ENCODE measurements at places on chromosomes 4 and X. TPM values are rescaled to one million over a fixed set of nuclear protein-coding genes. Genes with fewer than 3 reads are reported as not detected.

GRCh38 chr4:54487491-54487890 lies 170.3 kb upstream of the KIT start:
- no peak for DNase-seq

GRCh38 chr4:55725057-55725456 lies 89.0 kb upstream of the NMU start:
- DNase-seq: no peak

- no peak for DNase-seq
These were observed 188.4 kb upstream of the VEGFC start for GRCh38 chr4:176981074-176981473.

DNA sequence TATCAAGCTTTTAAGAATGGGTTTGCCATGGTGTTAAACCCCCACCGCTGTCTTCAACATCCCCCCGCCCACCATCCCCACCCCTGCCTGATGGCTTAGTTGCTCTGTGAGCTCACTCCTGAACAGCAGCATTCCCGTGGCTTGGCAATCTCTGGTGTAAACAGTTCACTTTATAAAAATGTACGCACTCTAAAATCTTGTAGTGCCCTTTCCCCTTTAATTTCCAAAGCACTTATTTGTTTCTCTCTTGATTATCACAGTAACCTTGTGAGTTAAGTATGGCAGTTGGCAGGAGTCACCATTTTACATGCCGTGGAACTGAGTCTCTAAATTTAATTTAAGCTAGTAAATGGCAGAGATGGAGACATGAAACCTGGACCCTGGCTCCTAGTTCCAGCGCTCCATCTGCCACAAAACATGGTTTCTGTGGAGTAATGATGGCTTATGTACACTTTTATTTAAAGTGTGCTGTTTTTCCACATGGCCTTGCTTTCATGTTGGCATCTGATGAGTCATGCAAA lies 123.1 kb downstream of the AFF1 start:
- DNase-seq: no peak

GRCh38 chrX:84729809-84730208 lies 227.6 kb upstream of the HDX start:
- DNase-seq: no peak

DNA sequence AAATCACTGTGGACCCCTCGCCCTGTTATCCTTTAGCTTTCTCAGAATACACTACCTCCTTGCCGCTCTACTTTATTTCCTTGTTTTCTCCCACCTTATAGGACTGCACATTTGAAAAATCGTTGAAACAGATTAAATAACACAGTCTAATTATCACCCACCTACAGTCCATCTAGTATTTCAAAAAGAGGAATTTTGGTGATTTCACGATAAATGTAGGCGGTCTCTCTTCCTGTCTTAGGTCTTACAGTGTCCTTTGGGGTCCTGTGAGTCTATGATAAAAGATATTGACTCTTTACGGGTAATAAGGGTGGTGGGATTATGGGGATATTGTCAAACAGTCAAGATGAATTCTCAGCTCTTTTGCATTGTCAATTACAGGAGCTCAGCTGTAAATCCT lies 2.4 kb upstream of the TBL1X start:
- DNase-seq: no peak

- DNase-seq: no peak
These were observed 52.1 kb upstream of the TEX13D start for GRCh38 chrX:124280294-124280902.

GRCh38 chrX:132738951-132739350 lies 219.5 kb downstream of the HS6ST2 start:
- no peak for DNase-seq

DNA sequence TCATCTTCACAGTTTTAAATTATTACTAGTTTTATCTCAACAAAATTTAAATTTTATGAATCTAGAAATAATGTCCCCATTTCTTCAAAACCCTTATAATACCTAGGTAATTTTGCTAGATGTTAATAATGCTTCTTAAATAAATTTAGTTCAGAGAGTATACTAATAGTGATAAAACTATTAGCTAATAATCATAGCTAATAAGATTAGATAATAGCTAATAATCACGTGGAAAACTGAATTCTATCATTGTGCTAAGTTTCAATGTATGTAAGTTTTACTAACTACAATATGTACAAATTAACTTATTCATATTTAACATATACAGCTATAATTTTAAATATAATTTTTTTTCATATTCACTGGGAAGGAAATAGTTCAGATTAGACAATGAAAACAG lies 10.2 kb downstream of the ANKRD17 start:
- no peak for DNase-seq

DNA sequence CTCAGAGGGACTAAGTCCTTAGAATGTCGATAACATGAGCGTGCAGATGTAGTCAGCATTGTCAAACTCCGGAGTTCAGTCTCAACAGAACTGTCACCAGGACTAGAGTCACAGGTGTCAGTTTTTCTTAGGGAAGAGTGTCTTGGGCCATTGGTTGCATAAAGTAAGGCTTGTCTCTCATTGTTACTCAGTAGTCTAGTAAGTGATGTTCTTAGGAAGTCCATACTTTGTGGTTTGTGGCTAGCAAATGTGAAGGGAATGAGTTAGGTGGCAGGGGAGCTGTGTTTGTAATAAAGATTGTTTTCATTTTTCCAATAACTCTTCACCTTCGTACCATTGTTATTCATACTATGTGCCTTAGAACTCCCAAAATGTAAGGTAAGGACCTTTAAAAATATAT lies 119.6 kb downstream of the AFF2 start:
- no peak for DNase-seq

DNA sequence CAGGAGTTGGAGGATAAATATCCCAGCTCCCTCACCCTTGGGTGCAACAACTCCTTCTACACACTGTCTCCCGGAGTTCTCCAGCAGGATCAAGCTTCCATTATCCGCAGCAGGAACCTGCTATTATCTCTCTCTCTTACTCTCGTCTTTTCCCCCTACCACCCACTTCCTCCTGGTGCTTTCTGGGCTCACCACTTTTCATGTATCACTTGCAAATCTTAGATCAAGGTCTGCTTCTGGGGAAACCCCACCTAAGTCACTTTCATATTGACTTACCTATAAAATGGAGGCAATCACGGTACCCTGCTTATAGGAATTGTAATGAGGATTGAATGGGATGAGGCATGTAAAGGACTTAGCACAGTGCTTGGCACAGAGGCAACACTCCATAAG lies 589.5 kb downstream of the BCOR start:
- DNase-seq: no peak

DNA sequence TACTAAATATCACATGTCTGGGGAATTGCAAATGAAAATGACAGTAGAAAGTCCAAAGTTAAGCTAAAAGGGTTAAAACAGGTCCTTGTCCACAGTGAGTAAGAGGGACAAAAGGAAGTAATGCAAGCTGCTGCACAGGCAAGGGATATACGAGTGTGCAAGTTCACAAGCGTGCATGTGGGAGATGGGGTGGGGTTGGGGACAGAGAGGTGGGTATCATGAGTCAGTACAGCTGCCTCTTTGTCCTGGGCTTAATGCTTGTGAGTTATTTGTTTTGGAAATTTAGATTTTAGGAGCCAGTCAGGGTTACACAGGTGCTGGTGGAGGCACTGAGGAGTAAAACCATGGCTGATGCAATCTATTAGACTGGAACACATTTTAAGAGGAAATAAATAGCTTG lies 3.3 kb upstream of the GPRASP2 start:
- no peak for DNase-seq

DNA sequence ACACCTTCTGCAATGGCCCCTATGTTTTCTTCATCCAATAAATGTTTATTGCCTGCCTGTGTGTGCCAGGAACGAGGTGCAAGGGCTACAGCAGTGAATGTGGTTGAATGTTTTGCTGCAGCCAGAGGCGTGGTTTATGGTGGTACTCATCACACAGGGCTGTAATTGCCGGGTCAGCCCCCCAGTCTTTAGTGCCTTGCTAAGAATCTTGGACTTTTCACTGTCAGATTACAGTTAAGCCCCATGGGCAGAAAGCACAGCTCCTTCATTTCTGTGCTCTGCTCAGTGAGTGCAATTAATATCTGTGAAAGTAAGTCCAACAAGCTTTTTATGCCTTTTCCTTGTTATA lies 67.8 kb downstream of the TAPT1 start:
- DNase-seq: no peak

DNA sequence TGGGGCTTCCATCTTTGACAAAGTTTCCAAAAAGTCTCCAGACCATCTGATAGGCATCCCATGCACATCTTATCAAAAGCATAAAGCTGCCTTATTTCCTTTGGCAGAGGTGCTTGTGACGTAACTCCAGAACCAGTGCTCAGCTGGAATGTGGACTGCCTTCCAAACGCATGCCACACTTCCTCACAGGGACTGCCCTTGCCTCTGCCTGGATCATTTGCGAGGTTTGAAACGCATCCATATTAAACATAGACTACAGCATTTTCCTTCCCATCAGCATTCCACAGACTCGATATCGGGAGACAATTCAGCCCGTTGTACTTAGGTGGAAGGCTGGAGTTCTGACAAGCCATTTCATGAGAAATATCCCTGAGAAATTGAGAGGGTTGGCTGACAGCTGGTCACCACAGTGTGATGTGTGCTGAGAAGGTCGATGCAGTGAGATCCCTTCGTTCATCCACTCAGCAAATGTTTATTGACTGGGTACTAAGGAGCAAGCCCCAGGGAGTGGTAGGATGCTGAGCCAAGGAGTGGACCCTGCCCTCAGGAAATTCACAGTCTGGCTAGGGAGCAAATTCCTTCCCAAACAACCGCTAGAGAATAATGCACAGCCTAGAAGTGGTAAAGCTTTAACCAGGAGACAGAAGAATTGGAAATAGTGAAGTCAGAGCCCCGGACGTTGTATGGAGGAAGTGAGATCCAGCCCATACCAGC lies 376.0 kb downstream of the BCOR start:
- DNase-seq: no peak

DNA sequence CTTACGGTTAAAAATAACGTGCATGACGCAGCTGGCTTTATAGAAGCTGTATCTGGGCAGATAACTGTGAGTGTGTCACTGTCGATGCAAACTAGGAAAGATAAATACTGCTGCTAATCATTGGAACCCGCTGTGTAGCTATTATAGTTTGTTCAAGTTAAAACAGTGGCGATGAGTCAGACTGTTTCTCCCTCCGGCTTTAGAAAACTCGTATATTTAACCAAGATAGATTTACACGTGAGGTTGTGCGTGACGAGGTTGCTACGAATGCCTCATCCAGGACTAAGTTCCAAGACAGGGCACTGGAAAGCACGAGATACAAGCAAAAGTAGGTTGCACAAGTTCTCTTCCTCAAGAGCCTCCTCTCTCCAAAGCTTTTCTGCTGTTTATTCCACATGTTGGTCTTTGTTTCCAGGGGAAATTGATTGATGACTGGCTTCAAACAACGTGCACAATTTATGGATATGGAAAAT lies 270.7 kb downstream of the FBXW7 start:
- DNase-seq: no peak

GRCh38 chrX:134526399-134526798 lies 66.4 kb downstream of the HPRT1 start:
- DNase-seq: no peak

NAT8L gene
- 1.9 TPM for total RNA-seq

GAB1 gene
- total RNA-seq: 11.4 TPM

TEX13D gene
- not detected for total RNA-seq

ANKRD17 gene
- 68.5 TPM for total RNA-seq

MAGEE2 gene
- not detected for total RNA-seq

SYN1 gene
- 0.22 TPM for total RNA-seq

SYAP1 gene
- 26.4 TPM for total RNA-seq

BRS3 gene
- not detected for total RNA-seq

TAF1 gene
- total RNA-seq: 21.7 TPM

ODAPH gene
- not detected for total RNA-seq

NIPAL1 gene
- total RNA-seq: 0.15 TPM

USP26 gene
- not detected for total RNA-seq

All from gastrocnemius medialis (tissue), 4 donors.